Hypothalamus (tissue), 51 donors: ENCODE measurements at places on chromosomes 16 and 17.

DNA sequence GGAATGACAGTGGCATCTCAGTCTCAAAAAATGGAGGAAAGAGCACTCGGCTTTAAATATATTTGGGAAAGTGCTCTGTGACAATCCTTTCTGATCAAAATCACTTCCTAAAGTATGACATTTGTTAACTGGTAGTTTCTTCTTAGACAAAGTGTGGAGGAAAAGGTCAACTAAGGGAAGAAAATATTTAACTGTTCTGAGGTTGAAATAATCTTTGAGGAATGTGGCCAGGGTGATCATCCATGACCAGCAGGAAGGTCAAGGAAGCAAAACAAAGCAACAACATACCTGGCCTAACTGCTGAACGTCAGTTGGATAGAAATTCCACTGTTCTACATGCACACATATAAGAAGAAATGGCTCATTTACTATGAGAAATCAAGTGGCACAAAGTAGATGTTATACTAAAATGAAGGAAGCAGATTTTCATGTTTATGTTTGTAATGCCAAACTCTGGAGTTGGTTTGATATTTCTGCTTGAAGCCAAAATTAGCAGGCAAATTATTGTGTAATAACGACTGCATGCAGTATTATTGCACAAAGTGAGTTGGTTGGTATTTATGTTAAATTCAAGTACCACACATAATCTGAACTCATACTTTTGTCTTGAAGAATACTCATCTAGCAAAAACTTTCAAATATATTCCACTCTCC is 87.3 kb upstream of the CORO6 start:
- no peak for DNase-seq

DNA sequence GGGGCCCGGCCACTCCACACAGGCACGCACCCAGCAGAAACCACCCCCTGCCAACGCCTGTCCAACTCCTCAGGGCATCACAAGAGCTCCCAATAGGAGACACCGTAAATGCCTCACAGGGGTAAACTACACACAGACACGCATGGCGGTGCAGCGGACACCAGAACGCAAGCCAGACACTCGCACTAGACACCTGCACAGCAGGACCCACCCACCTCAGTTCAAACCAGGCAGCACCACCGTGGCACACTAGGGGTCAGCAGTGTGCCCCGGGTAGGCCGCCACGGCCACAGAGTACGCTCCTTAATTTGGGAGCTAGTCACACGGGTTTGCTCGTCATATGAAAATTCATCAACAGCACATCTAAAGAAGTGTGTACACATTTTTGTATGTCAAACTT is 3.4 kb downstream of the SLC38A10 start:
- peak; percentile 39 for DNase-seq

GRCh38 chr17:70405492-70406220 is 236.3 kb downstream of the KCNJ2 start:
- no peak for DNase-seq

- DNase-seq: no peak
Observed at GRCh38 chr17:36837195-36837938, 99.9 kb upstream of the LHX1 start.

GRCh38 chr17:44922746-44923470 is 7.6 kb upstream of the GFAP start:
- no peak for DNase-seq

- DNase-seq: no peak
Observed at GRCh38 chr16:49760815-49761214, 95.1 kb downstream of the ZNF423 start.

- DNase-seq: no peak
Observed at GRCh38 chr17:36048066-36048465, 16.0 kb upstream of the CCL18 start.
